ENCODE measurements at places on chromosomes 1 and 21.

DNA sequence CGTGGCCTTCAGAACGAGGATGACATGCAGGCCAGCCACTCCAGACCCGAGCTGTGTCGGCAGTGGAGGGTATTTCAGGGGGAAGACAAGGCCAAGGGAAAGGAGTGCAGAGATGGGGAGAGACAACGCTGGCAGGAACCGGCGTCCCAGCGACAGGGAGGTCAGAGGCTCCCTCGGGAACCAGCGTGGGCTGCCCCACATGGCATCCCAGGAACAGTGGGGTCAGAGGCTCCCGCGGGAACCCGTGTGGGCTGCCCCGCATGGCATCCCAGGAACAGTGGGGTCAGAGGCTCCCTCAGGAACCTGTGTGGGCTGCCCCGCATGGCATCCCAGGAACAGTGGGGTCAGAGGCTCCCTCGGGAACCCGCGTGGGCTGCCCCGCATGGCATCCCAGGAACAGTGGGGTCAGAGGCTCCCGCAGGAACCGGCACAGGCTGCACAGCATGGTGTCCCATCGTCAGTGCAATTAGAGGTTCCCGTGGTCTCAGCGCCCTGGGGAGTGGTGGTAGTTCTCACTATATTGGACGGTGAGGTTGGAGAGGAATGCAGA, 43.0 kb downstream of the SLC19A1 start:
- DNase-seq = no peak

DNA sequence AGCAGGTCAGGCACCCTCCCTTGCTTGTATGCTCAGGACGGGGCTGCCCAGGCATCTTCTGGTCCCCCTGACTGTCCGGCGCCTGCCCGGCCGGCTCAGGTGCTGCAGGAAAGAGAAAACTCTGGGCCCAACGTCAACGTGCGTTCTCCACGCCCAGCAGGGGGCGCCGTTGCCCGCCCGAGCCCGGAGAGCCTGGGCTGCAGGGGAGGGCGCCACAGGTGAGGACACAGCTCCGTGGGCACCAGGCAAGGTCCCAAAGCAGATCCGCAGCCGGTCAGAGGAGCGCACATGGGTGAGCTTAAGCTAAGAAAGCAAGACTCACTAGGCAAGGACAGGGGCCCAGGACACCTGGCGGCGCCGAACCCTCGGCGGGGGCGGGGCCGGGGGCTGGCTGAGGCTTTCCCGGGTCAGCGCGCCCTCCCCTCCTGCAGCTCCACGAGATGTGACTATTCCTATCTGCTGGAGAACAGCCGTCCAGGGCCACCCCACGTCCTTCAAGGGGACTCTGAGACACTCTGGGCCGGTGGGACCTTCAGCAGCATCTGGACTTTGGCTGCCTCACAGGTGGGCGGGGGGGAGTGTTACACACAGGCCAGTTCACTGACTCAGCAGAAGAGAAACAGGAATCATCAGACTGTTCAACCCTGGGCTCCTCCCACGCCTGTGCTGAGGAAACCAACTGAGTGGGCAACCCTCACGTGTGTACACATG, 29.3 kb downstream of the KRTAP10-1 start:
- peak; percentile 66 for DNase-seq

DNA sequence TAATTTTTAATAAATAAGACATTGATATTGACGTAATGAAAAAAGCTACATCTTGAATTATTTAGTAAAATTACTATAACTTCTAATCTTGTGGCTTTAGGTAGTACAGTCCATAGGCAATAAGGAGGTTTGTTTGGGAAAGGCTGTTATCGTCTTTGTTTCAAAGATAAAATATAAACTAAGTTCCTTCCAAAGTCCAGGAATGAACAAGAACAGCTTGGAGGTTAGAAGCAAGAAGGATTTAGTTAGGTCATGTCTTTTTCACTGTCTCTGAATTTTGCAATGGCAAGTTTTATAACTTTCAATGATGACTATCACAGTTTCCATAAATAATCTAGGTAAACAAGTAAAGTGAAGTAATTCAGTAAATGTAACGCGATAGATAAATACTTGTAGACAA, 106.9 kb upstream of the OLFM3 start:
- DNase-seq = no peak

DNA sequence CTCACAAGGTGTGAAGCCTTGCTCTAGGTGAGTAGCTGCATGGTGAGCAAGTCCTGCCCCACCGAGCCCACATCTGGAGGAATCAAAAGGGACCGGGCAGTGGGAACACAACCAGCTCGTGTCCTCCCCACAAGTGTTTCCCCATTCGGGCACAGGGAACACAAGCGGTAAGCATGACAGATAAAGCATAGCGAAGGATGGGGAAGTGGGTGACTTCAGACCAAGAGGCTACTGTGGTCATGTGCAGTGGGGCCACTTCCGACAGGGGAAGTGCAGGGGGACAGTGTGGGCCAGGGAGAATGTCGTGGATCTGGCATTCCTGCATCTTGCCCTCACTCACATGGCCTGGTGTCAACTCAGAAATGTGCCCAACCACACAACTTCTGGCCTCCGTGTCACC, 306.2 kb downstream of the FAM72C start:
- DNase-seq = no peak

- no peak for DNase-seq
Measured at GRCh38 chr1:199335496-199335895, 692.0 kb upstream of the NR5A2 start.

- no peak for DNase-seq
Measured at GRCh38 chr1:234119431-234119830, 215.0 kb downstream of the SLC35F3 start.

DNA sequence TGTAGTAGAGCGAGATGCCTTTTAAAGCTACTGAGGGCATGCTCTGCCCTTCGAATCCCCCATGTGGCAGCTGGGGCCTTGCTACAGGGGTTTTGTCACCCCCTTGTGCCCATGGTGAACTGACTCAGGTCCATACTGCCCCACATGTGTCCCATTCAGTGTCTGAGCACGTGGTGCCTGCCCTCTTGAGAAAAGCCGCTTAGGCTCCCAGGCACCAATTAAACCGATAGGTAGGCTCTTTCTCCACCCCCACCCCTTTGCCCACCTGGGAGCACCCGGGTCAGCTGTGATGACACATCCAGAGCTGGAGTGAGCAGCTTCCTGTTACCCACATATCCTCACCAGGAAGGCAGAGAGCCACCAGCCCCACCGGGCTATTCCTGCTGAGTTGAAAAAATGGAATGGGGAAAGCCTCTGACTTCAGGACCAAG, 30.5 kb downstream of the TMCC2 start:
- DNase-seq = peak; percentile 31

GRCh38 chr1:151737479-151737878, 16.2 kb downstream of the RIIAD1 start:
- peak; percentile 8 for DNase-seq
